Activated naive CD8-positive, alpha-beta T cell treated with anti-CD3 and anti-CD28 coated beads, Interleukin-2, amount 50 U/mL, for 24 hours (primary cell): ENCODE measurements at places on chromosomes 16 and 17.

GRCh38 chr17:66043419-66043818 is 148.5 kb downstream of the CEP112 start:
- no peaks in the 10 kb centered on the region for H3K4me1 ChIP-seq
- H3K4me3 ChIP-seq = no peak overlapping the region
- H3K27ac ChIP-seq = no peak overlapping the region
- H3K36me3 ChIP-seq = no peaks in the 10 kb centered on the region

GRCh38 chr16:649631-650030 is 466 bp downstream of the WDR90 start:
- peak; percentile 35 for DNase-seq
- peaks cover 5% of the 10 kb centered on the region for H3K36me3 ChIP-seq
- H3K4me1 ChIP-seq = peaks cover 10% of the 10 kb centered on the region
- no peaks in the 10 kb centered on the region for H3K27me3 ChIP-seq

- H3K27ac ChIP-seq = no peak overlapping the region
- no peak for DNase-seq
Observed at GRCh38 chr17:80071116-80071841, 30.1 kb upstream of the GAA start.

DNA sequence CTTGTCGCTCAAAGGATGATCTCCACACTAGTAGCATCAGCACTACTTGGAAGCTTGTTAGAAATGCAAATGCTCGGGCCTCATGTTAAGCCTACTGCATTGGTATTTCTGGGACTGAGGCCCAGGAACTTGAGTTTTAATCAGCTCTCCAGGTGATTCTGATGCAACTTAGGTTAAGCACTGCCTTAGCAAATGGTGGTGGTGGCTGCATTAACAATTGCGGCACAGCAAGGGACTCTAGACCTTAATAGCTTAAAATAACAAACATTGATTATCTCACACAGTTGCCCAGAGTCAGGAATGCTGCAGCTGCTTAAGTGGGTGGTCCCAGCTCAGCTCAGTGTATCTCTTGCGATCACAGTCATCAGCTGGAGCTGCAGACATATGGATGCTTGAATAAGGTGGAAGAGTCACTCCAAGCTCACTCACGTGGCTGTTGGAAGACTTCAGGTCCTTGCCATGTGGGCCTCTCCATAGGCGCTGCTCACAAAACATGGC is 25.8 kb downstream of the HS3ST3A1 start:
- no peaks in the 10 kb centered on the region for H3K4me1 ChIP-seq
- no peak overlapping the region for H3K27ac ChIP-seq
- no peaks in the 10 kb centered on the region for H3K36me3 ChIP-seq
- peaks cover 18% of the 10 kb centered on the region for H3K27me3 ChIP-seq
- H3K4me3 ChIP-seq = no peak overlapping the region

- no peaks in the 10 kb centered on the region for H3K4me1 ChIP-seq
- peaks cover 5% of the 10 kb centered on the region for H3K27me3 ChIP-seq
- H3K27ac ChIP-seq = no peak overlapping the region
- H3K36me3 ChIP-seq = no peaks in the 10 kb centered on the region
Observed at GRCh38 chr16:84000989-84001642, 33.1 kb downstream of the NECAB2 start.

GRCh38 chr17:51203838-51204237 is 37.6 kb downstream of the NME2 start:
- H3K36me3 ChIP-seq = peaks cover 24% of the 10 kb centered on the region
- H3K27ac ChIP-seq = no peak overlapping the region
- H3K27me3 ChIP-seq = no peaks in the 10 kb centered on the region
- no peak for DNase-seq
- H3K4me1 ChIP-seq = no peaks in the 10 kb centered on the region

- H3K4me1 ChIP-seq = peaks cover 43% of the 10 kb centered on the region
- peak overlapping the region; percentile 41 for H3K27ac ChIP-seq
- peaks cover 39% of the 10 kb centered on the region for H3K36me3 ChIP-seq
Observed at GRCh38 chr17:32486111-32486700, 587 bp upstream of the CDK5R1 start.

DNA sequence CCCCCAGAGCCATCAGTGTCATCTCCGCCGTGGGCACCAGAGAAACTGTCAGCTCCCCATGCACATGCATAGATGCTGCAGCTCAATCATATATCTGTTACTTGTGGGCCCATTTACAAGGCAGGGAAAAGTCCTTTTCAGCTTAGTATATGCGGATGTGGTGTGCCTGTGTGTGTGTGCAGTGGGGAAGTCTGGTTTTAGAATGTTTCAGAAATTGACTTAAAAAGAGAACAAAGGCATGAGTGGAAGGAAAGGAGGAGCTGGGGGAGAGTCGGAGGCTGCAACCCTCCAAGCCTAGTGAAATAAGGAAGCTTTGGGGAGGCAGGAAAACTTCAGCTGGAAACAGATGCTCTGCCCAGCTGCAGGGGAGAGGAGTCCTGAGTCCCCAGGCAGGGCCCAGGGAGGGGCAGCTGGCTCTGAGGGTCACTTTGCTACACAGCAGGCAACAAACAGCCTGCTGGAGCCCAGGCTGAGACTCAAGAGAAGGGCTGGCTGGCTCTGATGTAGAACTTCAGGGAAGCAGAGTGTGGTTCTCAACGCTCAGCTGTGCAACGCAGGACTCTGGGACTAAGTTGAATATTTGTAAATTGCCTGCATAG is 11.1 kb upstream of the CD300LD start:
- H3K4me1 ChIP-seq = peaks cover 16% of the 10 kb centered on the region
- DNase-seq = no peak
- H3K4me3 ChIP-seq = no peak overlapping the region
- H3K27ac ChIP-seq = no peak overlapping the region
- H3K36me3 ChIP-seq = no peaks in the 10 kb centered on the region

DNA sequence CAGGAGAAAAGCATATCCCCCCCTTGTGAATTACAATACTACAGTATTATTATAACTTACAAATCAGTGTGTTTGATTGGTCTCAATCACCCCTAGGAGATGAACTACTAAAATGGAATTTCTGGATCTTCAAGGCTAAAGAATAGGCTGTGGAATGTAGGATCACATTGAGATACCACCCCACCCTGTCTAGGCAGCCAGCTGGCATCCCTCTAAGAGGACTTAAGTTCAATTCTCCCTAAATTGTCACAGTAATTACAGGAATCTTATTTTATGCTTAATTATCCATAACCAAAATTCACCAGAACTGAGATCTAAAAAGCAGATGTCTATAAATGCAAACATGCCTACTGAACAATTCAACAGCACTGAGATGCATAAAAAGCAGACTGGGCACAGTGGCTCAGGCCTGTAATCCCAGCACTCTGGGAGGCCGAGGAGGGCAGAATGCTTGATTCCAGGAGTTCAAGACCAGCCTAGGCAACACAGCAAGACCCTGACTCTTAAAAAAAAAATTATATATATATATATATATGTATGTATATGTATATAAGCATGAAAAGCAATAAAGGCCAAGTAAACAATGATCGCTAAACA is 12.0 kb downstream of the AP1G1 start:
- no peak for DNase-seq
- H3K27ac ChIP-seq = no peak overlapping the region
- H3K36me3 ChIP-seq = peaks cover 10% of the 10 kb centered on the region
- no peaks in the 10 kb centered on the region for H3K27me3 ChIP-seq
- peaks cover 48% of the 10 kb centered on the region for H3K4me1 ChIP-seq

GRCh38 chr17:2723505-2723996 is 12.0 kb upstream of the CLUH start:
- H3K27me3 ChIP-seq = peaks cover 33% of the 10 kb centered on the region
- peaks cover 13% of the 10 kb centered on the region for H3K4me1 ChIP-seq
- H3K27ac ChIP-seq = no peak overlapping the region
- no peaks in the 10 kb centered on the region for H3K36me3 ChIP-seq
- no peak overlapping the region for H3K4me3 ChIP-seq

DNA sequence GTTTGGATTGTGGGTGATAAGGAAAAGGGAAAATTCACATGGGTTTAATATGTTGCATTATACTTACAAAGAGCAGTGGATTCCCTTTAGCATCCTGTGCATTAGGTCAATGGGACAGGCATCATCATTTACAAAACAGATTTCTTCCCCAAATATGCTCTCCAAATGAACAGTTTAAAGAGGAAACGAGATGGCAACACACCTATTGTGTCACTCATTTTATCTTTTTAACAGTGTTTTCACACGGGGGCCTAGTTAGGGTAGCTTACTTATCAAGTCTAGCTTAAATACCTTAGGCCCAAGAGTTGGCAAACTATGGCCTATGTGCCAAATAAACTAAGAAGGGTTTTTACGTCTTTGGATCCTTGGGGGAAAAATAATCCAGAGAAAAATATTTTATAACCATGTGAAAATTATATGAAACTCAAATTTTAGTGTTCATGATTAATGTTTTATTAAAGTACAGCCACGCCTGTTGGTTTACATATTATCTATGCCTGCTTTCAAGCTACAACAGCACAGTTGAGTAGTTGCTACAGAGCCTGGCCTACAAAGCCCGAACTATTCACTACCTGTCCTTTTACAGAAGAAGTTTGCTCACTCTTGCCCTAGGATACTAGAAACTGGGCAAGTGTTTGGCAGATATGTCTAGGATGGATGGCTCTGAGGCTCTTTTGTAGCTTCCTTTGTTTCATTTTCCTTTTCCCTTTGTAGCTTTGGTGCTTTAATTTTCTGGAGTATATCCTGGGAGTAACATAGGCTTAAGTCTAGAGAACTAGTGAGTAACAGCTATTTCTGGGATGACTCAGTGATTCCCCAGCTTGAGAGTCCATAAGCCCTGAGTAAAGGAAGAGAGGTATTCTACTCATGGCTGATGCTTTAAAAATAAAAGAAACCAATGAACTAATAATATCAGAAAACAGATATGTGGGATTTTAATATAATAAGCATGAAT is 12.4 kb downstream of the NUP93 start:
- no peak overlapping the region for H3K27ac ChIP-seq
- H3K4me3 ChIP-seq = no peak overlapping the region
- H3K4me1 ChIP-seq = peaks cover 25% of the 10 kb centered on the region

DNA sequence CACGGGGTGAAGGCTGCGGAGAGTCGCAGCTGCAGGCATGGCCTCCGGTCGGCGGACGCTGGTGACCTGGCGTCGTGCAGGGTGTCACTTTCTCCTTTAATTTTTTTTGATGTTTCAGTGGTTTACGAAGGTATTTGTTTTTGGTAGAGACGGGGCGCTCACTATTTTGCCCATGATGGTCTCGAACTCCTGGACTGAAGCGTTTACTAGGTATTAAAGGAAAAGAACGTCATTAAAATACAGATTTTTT is 17.1 kb downstream of the ZNF213 start:
- H3K27me3 ChIP-seq = peaks cover 10% of the 10 kb centered on the region
- H3K27ac ChIP-seq = peak overlapping the region; percentile 98
- peaks cover 6% of the 10 kb centered on the region for H3K36me3 ChIP-seq
- H3K4me3 ChIP-seq = peak overlapping the region; percentile 80

GRCh38 chr17:32493571-32493970 is 6.8 kb downstream of the CDK5R1 start:
- no peaks in the 10 kb centered on the region for H3K27me3 ChIP-seq
- DNase-seq = no peak
- H3K4me3 ChIP-seq = no peak overlapping the region

- peak; percentile 54 for DNase-seq
- peak overlapping the region; percentile 97 for H3K27ac ChIP-seq
- no peaks in the 10 kb centered on the region for H3K36me3 ChIP-seq
Observed at GRCh38 chr17:50918933-50919296, 52.8 kb upstream of the TOB1 start.

DNA sequence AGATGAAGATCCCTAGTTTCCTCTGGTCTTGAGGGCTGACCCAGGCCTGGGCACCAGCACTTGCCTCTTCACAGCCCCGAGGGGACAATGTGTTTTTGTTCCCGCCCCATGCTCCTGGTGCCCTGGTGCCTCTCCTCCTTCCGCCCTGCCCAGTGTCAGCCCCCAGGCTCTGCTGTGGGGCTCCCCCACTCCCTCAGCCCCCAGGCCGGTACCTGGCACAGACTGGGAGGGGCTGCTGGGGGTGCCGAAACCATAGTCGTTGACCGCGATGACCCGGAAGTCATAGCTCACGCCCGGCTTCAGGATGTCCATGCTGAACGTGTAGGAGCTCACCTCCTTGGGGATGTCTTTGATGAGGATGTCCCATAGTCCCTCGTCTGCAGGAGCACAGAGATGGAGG is 40.5 kb upstream of the CDC42EP4 start:
- no peak overlapping the region for H3K27ac ChIP-seq
- no peak for DNase-seq
- no peaks in the 10 kb centered on the region for H3K4me1 ChIP-seq
- H3K27me3 ChIP-seq = no peaks in the 10 kb centered on the region
- no peaks in the 10 kb centered on the region for H3K36me3 ChIP-seq

DNA sequence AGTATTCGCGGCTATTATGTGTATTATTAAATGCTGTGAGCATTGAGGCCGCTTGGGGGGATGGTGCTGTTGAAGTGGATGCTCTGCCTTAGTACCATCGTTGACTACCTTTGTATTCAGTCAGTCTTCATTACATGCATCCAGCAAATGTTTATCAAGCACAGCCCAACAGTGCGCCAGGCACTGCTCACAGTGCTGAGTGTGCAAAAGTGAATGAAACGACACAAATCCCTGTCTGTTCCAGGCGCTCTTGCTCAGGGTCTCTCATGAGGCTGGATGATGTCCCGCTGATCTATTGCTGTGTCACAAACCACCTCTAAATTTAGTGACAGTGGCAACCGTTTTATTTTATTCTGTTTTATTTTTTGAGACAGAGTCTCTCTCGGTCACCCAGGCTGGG is 53.8 kb downstream of the OTOA start:
- DNase-seq = no peak
- H3K36me3 ChIP-seq = no peaks in the 10 kb centered on the region
- no peaks in the 10 kb centered on the region for H3K27me3 ChIP-seq
- H3K27ac ChIP-seq = no peak overlapping the region
- no peak overlapping the region for H3K4me3 ChIP-seq
